ENCODE measurements at places on chromosomes 5 and 9.

- no peak for DNase-seq
Observed at GRCh38 chr5:132480893-132481595, 9.5 kb downstream of the IRF1 start.

- DNase-seq = no peak
Observed at GRCh38 chr9:124050955-124051354, 39.4 kb downstream of the LHX2 start.

- no peak for DNase-seq
Observed at GRCh38 chr9:11257992-11258391, 645.2 kb upstream of the PTPRD start.

DNA sequence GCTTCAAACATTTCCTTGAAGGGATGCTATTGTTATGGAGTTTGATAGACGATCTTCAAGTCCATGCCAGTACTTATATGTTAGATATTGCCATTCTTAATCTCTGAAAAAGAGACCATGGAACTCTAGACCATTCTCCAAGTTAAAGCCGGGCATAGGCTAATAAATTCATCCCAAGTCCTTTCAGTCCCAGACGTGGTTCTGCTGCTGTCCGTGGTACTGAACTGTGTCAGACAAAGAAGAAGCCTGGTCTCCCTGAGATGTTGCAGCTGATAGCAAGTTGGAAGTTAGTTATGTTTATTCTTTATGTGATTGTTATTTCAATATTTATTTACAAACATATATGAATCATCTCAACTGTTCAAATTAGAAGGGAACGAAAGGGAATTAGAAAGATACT lies 158.7 kb downstream of the NMUR2 start:
- DNase-seq = no peak

DNA sequence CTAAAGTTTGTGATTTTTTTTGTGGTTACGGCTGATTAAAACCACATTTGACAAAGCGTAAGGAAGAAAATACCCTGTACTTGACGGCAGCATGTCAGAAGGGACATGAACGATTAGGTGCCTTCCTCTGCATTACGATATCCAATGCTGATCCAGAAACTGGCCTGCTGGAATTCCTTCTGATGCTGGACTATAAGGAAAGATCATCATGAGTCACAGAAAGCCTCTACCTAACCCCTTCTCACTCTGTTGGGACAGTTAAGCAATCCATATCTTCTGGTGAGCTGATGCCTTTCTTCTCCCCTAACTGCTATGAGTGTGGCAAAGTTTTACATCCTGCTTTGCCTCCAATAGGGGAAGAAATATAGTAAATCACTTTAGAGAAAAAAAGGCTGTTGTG lies 78.4 kb upstream of the PAPPA start:
- DNase-seq = no peak

DNA sequence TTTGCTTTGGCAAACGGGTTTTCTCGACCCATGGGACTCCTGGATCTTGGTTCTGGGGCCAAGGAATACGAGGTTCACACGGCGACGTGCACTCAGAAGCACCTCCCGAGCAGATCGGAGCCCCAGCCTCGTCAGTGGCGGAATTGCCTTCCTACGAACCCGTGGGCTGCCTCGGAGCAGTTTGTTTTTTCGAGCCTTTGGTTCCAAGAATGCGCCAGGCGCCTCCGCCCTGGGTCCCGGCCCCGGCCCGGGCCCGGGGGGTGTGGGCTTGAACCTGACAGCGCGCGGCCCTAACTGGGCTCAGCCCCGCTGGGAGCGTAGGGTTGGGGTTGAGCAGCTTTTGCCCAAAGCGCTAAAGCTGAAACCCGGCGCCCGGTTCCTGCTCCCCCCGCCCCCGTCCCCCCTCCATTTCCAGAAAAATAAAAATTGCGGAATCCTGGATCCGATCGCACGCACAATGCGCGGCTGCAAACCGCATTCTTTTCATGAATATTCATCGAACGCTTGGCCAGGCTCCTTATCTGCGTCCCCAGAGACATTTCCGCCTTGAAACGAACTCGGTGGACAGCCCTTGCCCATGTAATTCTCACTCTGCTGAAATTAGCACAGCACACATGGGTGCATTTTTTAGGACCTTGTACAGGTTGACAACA lies 1.0 kb downstream of the BASP1 start:
- no peak for DNase-seq

GRCh38 chr5:114174837-114175236 lies 187.0 kb upstream of the KCNN2 start:
- DNase-seq = no peak

GRCh38 chr5:112097768-112098167 lies 321.3 kb downstream of the EPB41L4A start:
- no peak for DNase-seq

All from stimulated activated CD8-positive, alpha-beta memory T cell treated with anti-CD3 and anti-CD28 coated beads, Interleukin-7, amount 100 ng/mL, for 1 hour (primary cell).